Left ventricle myocardium superior (tissue), 1 donor: ENCODE measurements at places on chromosomes 1 and 21.
A peak's percentile ranks its signal among the peaks of the same experiment; 100 is the strongest.

GRCh38 chr1:153261281-153262069, 2.0 kb downstream of the LORICRIN start:
- peak; percentile 54 for DNase-seq

DNA sequence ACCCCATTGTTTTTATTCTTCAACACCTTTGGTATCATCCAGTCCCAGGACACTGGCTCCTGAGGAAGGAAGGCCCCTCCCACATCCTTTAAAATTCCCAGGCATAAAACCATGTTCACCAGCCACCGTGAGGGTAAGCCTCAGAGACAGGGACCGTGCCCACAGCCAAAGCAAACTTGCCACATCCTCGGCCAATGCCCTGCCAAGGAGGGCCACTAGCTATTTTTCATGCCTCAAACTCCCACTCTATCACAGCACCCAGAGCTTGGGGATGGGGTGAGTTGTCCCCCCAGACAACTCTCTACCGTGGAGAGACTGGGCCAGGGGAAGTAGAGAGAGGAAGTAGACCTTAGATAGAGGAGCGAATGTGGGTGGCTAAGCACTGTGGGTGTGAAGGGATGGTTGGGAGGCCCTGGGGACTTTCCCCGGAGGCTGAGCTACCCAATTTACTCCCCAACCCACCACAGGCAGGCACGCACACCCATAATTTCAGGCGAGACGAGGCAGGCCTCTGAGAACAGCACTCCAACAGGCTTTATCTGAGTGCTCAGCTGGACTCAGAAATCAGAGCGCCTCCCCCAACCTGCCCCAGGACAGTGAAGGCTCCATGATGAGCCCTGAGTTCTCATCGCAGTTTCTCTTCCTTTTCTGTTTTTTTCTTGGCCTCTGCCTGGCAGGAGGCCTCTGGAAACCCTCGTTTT, 15.9 kb upstream of the BTG2 start:
- DNase-seq = no peak

DNA sequence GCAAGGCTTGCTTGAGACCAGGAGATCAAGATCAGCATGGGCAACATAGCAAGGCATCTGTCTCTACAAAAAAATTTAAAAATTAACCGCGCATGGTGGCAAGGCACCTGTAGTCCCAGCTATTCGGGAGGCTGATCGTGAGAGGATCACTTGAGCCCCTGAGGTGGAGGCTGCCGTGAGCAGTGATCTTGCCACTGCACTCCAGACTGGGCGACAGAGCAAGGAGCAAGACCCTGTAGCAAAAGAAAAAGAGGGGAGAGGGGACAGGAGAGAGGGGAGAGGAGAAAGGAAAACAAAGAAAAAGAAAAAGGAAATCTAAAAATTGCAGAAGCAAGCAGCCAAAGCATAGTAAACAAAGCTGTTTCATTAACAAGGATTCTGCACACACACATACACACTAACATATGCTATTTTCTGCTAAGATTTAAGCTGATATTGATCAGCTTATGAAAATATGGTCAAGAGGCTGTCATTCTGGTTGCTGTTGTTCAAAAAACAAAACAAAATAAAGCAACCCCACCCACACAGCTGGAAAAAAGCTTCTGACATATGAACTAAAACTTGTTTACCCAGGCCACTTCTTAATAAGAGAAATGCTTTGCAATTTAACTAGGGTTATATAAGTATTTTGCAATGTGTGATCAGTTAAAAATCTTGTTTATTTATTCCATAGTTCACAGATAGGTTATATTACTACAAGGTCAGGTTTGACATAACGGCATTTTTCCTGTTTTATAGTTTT, 1.8 kb downstream of the ARNT start:
- DNase-seq = no peak

DNA sequence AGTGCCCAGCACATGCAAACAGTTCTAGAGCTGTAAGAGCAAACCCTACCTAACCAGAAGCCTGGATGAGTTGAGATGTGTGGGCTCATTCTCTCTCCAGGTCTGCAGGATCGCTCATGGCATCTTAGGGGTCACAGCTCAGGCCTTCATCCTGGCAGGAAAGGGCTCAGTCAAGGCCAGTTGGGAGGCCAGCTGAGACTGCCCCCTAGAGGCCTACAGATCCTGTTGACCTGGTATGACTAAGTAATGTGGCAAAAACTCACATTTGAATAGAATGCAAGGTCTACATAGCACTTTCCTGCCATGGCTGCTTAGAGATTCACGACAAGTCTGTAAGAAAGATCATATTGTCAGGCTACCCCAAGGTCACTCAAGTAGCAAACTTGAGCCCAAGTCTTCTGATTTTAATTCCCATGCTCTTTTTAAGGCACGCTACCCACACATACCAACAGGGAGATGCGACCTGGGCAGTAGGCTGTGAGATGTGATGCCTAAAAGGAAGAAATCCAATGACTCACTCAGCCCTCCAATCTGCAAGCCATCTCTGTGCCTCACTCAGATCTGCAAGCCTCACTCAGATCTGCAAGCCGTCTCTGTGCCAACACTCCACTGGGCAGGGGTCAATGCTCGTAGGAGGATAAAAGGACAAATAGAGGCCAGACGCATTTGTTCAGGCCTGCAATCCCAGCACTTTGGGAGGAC, 5.1 kb upstream of the CAPN8 start:
- no peak for DNase-seq

DNA sequence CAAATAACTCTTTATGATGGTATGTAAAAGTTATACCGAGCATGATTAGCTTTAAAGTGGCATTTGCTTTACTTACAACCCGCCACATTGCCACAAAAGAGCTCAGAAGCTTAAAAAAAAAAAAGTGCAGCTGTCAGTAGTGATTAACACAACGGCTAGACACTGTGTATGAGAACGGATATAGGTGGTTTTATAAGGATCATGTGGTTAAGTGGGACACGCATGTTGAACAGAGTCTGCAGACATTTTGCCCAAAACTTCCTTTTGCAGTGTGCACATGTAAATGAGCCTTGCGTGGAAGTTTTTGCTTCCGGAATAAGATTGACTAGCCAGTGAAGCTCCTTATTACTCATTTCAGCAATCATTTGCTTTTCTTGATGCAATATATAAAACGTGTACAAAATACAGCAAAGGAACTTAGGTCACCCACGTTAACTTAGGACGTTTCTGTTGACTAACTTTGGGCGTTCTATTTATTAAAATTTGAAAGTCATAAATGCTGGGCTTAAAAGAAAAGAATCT, 58.7 kb upstream of the RGS1 start:
- DNase-seq = no peak

DNA sequence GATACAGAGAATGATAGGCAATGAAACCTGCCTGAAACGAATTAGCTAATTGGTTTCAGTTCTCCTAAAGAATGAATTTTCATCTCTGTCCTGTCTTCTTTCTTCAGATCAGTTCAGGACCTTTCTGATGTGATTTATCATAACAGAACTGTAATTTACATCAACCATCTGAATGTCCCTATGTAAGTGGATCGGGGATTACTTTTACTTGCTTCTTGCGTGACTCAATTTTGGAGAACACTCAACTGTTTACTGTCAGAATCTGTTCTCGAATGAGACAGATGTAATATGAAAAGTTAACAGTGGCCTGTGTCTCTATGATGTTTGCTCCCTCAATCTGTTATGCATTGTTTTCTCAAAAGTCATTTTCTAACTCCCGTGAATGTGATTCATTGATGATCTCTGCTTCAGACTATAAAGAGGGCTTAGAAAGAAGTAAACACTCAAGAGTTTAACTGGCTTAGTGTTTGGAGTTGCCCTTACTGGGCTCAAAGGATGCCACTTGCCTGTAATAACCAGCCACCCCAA, 111.0 kb downstream of the GABPA start:
- DNase-seq = no peak
